Lung (tissue), 17 donors: ENCODE measurements at places on chromosomes 6 and 20. TPM values are rescaled to one million over a fixed set of nuclear protein-coding genes. Genes with fewer than 3 reads are reported as not detected.

Gene HLA-DPA1
- 96.2 TPM for total RNA-seq

Gene CST7
- total RNA-seq = 5.0 TPM

Gene PCNA
- total RNA-seq = 47.9 TPM

Gene SCRT2
- not detected for total RNA-seq

Gene EMILIN3
- total RNA-seq = 0.06 TPM

Gene CD24
- total RNA-seq = 62.5 TPM

Gene HSPA1L
- total RNA-seq = 2.3 TPM

Gene RAET1G
- total RNA-seq = 0.61 TPM

Gene UNC5CL
- total RNA-seq = 2.5 TPM

Gene MYBL2
- 2.1 TPM for total RNA-seq

DNA sequence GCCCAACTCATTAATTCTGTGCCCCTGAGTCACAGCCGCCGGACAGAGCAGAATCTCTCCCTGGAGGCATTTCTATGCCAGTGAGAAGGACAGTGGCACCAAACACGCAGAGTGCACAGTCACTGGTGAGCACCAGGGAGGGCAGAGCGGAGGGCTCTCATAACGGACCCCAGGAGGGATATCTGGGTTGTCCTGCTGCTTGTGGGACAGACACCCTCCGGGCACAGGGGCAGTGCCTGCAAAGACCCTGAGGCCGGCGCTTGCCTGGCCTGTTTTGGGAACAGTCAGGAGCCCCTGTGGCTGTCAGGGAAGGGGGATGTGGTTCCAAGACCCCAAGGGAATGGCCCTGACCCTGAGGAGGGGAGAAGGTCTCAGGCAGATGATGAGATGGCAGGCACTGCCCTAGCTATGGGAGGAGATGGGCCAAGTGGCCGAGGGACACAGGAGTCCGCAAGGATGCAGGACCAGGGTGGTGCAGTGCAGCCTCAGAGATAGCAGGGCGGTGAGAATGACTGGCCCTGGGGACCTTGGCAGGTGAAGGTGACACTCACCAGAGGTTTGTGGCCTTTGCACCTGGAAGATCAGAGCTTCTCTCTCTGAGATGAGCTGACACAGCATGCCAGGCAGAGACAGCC is 270.8 kb downstream of the SMOC2 start:
- no peak for DNase-seq

DNA sequence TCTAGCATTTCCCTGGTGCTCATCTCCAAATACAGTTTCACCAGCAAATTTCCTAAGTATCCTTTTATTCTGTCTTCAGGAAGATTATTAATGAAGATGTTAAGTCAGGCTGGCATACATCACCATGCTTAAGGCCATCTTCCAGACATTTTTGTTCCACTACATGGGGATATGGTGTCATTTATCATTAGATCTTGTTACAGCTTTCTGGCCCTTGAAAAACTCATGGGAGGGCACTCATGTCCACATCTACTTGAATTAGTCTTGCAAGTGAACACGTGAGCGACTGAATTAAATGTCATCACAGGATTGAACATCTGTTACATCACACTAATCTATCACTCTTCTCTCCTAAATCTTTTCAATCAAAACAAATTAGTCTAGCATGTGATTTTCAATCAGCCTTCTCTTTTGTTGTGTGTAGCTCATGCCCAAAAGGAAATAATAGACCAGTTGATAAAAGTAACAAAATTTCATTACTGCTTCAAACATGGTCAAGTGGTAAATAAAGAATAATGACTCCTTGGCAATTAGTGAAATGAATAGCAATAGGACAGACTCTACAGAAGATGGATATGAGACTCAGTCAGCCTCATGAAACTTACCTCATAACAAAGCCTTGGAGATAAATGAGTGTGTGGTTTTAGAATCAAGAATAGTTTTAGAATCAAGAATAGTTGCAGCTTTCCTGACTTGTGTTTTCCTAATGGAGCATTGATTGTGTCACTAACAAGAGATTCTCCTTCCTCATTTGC is 80.5 kb downstream of the MTFR2 start:
- DNase-seq = no peak

- no peak for DNase-seq
Observed at GRCh38 chr6:124432620-124433019, 529.6 kb upstream of the RNF217 start.

DNA sequence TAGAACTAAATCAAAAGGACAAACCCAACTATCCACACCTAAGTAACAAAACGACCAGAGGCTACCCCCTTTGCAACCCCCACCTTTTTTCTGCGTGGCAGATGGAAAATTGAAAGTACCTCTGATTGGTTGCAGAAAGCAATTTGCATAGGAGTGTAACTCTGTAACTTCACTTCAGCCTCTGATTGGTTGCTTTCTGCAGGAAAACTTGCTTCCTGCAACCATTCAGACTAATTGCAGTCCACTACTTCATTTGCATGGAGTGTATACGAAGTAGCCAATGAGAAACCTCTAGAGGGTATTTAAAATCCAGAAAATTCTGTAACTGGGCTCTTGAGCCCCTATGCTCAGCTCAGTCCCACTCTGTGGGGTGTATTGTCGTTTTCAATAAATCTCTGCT is 129.1 kb upstream of the OLIG3 start:
- no peak for DNase-seq

DNA sequence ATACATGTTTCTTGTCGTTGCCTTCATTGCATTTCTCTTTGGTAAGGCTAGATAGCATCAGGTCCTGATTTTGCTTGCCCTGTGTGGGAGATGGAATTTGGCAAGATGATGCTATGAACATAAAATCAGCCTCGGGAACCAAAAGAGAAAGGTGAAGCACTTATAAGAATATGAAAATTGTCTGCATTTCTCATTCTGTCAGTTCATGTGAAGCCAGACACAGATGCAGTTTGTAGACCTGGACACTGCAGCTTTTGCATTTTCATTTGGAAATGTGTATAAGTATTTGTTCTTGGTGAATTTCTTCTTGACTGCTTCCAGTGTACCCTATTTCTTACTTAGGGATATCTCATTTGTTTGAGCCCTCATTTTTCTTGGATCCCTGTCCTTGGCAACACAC is 1.3 kb downstream of the YWHAB start:
- no peak for DNase-seq

GRCh38 chr6:163159110-163159509 is 255.4 kb upstream of the QKI start:
- no peak for DNase-seq

DNA sequence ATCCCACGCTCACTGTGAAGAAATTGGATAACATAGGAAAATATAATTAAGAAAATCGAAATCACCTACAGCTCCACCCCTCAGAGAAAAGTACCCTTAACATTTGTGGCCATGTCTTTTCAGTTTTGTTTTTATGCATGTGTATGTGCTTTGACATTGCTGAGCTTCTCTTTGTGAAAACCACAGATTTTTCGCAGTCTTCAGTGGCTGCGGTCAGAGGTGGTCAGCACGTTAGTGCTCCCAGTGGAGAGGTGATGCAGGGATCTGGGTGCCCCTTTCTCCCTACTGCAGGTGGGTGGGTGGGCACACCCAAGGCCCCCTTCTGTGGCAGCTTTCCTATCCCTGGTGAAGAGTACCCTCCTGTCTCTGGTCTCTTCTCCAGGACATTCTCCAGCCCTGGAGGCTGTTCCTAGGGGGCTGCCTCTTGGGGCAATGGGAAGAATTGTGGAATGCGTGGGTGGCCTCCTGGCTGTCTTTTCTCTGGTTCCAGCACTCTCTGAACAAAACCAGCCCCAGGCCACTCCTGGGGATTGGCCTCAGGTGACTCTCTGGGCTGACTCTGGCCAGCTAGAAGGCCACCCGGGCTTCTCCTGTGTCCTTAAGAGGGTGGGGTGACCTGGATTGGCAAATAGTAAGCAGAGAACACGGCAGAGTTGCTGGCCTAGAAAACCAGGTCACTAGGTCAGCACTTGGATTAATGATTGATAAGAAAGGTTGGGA is 49.8 kb upstream of the FANCE start:
- no peak for DNase-seq

DNA sequence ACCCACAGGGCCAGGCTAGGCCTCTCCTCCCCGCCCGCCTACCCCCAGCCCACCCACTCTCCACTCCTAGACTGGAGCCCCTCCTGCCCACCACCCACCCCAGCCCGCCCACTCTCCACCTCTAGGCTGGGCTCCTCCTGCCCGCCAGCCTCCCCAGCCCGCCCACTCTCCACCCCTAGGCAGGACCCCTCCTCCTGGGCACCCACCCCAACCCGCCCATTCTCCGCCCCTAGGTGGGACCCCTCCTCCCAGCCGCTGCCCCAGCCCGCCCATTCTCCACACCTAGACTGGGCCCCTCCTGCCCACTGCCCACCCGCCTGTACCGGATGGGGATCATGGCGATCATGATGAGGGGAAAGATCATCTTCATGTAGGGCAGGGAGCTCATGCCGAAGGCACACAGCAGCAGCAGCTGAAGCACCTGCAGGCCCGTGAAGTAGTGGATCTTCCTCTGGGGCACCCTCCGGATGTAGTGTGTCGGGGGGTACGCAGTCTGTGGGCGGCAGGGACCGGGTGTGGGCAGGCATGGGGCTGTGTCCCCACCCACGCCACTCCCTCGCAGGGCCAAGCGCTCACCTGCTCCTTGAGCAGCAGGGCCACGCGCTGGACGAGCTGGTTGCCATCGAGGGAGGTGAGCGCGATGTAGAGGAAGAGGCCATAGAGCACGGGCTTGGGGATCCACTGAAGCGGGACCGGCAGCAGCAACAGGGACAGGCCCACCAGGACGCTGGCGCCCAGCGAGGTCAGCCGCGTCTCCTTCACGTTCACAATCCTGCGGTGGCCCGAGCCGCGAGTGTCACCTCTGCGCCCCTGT is 10.8 kb downstream of the SLC4A11 start:
- DNase-seq = no peak

DNA sequence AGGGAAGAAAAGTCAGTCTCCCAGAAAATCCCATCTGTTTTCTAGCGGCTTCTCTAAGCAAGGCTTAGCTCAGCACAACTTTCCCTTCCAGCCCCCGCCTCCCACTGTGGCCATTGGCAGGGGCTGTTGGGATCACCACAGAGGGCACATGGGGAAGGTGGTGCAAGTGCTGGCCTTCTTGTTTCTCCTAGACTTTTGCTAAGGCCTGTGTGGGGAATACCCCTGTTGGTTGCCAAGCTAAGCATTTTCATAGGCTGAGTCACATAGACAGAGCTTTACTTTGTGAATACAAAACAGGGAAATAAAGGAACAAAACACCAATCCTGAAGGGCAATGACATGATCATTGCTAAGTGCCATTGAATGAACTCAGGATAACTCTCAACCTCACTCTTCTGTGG is 32.4 kb upstream of the TIAM2 start:
- no peak for DNase-seq

- DNase-seq = no peak
Observed at GRCh38 chr6:118774581-118774980, 119.4 kb upstream of the ASF1A start.

- DNase-seq = no peak
Observed at GRCh38 chr20:46712056-46712636, 2.7 kb downstream of the SLC2A10 start.

DNA sequence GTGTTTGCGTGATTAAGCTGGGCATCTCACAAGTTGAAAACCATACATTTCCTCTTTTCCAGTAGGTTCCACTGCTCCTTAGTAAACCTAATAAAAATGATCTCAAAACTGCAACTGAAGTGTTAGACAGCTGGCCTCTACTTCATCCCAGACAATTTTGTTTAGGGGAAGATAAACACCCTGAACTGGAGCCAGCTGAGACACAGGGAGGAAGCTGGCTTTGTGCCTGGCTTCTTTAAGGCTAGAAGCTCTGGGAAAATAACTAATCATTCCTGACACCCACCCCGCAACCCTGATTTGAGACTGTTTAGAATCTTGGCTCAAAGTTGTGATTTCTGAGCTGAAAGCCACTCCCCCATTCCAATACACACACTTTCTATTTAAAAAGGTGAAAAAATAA is 11.6 kb downstream of the PTPRT start:
- peak; percentile 80 for DNase-seq

DNA sequence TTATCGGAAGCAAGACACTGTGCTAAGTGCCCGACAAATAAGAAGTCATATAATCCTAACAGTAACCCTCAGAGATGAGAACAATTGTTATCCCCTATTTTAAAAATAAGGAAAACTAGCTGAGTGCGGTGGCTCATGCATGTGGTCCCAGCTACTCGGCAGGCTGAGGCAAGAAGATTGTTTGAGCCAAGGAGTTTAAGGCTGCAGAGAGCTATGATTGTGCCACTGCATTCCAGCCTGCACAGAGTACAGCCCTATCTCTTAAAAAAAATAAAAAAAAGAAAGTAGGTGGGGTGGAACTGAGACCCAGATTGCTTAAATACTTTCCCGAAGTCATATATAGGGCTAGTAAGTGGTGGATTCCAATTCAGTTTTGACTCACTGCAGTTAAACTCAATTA is 84.7 kb downstream of the UST start:
- no peak for DNase-seq
